ENCODE measurements at places on chromosomes 16 and 17.
A peak's percentile ranks its signal among the peaks of the same experiment; 100 is the strongest.

GRCh38 chr16:22646948-22647556 is 136.4 kb downstream of the NPIPB5 start:
- H3K36me3 ChIP-seq = no peaks in the 10 kb centered on the region
- H3K4me1 ChIP-seq = no peaks in the 10 kb centered on the region
- no peak for DNase-seq
- no peaks in the 10 kb centered on the region for H3K27me3 ChIP-seq
- H3K4me3 ChIP-seq = no peak overlapping the region
- H3K27ac ChIP-seq = no peak overlapping the region

DNA sequence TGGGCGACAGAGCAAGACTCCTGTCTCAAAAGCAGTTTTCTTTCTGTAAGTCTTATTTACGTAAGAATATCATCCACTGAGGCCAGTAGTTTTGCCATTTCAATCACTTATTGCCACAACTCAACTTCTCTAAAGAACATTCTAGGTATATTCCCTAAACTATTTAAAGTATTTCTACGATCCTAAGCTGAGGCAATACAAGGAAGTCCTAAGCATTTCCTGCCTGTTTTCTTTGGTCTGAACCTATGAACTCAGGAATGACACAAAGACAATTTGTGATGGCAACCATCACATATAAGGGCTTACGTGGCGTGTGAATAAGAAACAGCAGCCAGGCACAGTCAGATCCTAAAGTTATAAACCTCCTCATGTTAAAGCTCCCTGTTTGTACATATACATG is 14.2 kb downstream of the USP36 start:
- DNase-seq = peak; percentile 86
- peaks cover 61% of the 10 kb centered on the region for H3K36me3 ChIP-seq
- no peak overlapping the region for H3K4me3 ChIP-seq
- no peaks in the 10 kb centered on the region for H3K27me3 ChIP-seq
- peaks cover 14% of the 10 kb centered on the region for H3K4me1 ChIP-seq

- peak overlapping the region; percentile 9 for H3K27ac ChIP-seq
- H3K27me3 ChIP-seq = no peaks in the 10 kb centered on the region
- H3K4me1 ChIP-seq = peaks cover 3% of the 10 kb centered on the region
- no peaks in the 10 kb centered on the region for H3K36me3 ChIP-seq
Observed at GRCh38 chr17:9298776-9299295, 276.8 kb downstream of the STX8 start.

GRCh38 chr16:14289692-14290340 is 218.7 kb downstream of the MRTFB start:
- no peaks in the 10 kb centered on the region for H3K27me3 ChIP-seq
- no peak overlapping the region for H3K27ac ChIP-seq
- H3K4me3 ChIP-seq = no peak overlapping the region

GRCh38 chr17:70447588-70447987 is 278.3 kb downstream of the KCNJ2 start:
- H3K27ac ChIP-seq = no peak overlapping the region
- H3K4me1 ChIP-seq = no peaks in the 10 kb centered on the region
- H3K27me3 ChIP-seq = no peaks in the 10 kb centered on the region
- DNase-seq = peak; percentile 56
- no peak overlapping the region for H3K4me3 ChIP-seq
- H3K36me3 ChIP-seq = no peaks in the 10 kb centered on the region

DNA sequence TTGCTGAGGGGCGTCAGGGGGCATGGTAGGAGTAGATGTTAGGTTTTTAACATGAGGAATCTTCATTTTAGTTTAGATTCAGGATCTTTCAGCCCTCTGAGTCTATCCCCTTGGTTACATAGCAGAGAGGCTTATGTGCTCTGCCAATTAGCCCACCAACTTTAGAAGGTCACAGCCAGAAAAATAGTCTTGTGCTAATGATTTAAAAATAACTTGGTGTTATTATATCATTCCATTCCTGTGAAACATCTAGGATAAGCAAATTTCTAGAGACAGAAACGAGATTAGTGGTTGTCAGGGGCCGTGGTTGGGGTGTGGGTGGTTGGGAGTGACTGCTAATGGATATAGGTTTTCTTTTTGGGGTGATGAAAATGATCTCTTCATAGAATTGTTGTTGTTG is 183.7 kb downstream of the SNX29 start:
- peaks cover 3% of the 10 kb centered on the region for H3K4me1 ChIP-seq
- H3K27me3 ChIP-seq = no peaks in the 10 kb centered on the region
- H3K27ac ChIP-seq = no peak overlapping the region
- H3K4me3 ChIP-seq = no peak overlapping the region
- DNase-seq = no peak

DNA sequence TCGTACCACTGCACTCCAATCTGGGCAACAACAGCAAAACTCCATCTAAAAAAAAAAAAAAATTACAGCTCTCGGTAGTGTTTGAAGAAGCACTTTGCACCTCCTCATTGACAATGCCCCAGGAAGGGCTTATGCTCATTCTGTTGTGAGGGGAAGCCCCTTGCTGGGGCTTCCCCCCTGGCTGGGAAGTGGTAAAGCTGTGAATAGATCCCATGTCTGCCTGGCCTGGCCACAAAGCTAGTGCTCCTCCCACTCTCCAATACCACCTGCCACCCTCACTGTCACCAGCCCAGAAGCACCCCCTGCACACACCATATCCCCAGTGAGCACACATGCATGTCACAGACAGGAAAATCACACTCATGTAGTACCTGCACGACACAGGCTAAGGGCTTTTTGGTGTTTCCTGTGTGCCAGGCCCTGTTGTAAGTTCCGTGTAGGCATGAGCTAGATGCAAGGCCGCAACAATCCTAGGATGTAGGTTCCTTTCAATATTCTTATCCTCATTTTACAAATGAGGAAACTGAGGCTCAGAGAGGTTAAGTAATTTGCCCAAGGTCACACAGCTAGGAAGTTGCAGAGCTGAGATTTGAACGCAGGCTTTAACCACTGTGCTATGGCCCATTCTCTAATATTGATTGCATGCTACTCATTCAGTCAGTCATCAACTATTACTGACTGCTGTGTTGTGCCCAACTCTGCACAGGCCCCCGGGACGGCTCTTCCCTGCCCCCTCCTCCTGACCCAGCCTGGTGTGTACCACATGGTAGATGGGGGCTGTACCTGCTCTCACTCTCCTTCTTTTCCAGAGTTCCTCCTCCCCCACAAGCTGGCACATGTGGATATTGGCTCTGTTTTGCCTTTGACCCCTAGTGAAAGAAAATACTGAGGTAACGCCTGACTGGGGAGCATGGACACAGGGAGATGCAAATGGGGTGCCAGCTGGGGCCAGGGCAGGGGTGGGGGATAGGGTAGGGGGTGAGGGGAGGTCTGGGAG is 11.9 kb upstream of the COL1A1 start:
- H3K4me1 ChIP-seq = peaks cover 44% of the 10 kb centered on the region
- DNase-seq = no peak
- H3K27me3 ChIP-seq = no peaks in the 10 kb centered on the region
- H3K36me3 ChIP-seq = no peaks in the 10 kb centered on the region
- no peak overlapping the region for H3K4me3 ChIP-seq

DNA sequence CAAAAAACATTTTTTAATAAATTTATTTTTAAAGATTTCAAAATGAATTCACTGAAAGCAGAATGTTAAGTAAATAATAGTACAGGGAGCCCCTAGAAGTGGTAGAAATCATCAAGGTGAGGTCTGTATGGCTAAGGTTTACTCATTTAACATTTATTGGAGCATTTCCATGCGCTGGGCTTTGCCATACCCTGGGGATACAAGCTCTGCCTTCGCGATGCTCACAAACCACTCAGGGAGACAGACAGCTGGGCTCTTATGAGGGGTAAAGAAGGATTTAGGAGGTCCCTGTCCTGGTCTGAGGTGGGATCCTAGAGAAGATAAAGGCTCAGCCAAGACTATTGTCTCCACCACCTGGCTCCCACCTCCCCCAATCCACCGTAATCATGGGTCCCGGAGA is 11.3 kb upstream of the LPCAT2 start:
- no peak overlapping the region for H3K4me3 ChIP-seq
- peaks cover 38% of the 10 kb centered on the region for H3K4me1 ChIP-seq
- H3K27me3 ChIP-seq = no peaks in the 10 kb centered on the region

- H3K4me1 ChIP-seq = peaks cover 2% of the 10 kb centered on the region
- H3K4me3 ChIP-seq = no peak overlapping the region
- H3K36me3 ChIP-seq = peaks cover 26% of the 10 kb centered on the region
Observed at GRCh38 chr17:77503293-77503655, 362.5 kb downstream of the SEC14L1 start.

GRCh38 chr17:75133001-75133400 is 1.5 kb upstream of the NT5C start:
- no peak overlapping the region for H3K27ac ChIP-seq
- no peak for DNase-seq
- H3K4me1 ChIP-seq = no peaks in the 10 kb centered on the region
- H3K4me3 ChIP-seq = no peak overlapping the region
- H3K36me3 ChIP-seq = peaks cover 34% of the 10 kb centered on the region

DNA sequence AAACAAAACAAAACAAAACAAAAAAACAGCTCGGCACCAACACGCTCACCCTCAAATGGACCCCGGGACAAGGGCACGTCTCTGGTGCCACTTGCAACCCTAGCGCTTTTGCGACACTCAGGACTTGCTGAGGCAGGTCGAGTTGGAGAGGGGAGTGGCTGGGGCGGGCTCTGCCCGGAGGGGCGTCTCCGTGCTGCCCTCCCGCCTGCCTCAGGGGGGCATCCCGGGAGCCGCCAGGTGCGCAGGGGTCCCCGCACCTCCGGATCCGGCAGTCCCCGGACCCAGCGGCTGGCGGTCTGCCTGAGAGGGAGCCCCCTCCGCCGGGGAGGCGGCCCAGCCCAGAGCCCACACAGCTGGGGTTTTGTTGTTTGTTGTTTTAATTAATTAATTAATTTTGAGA is at the start of gene SLC52A1:
Gene SLC52A1, minus strand, starts transcription at position 112 of the 400 bp plus-strand sequence. CDS start 820 bp downstream, outside the sequence.
- H3K4me1 ChIP-seq = no peaks in the 10 kb centered on the region
- H3K36me3 ChIP-seq = no peaks in the 10 kb centered on the region

Data from trophoblast cell (in vitro differentiated cells and primary cell).